Caco-2 (cell line): ENCODE measurements at places on chromosomes 4 and X.

DNA sequence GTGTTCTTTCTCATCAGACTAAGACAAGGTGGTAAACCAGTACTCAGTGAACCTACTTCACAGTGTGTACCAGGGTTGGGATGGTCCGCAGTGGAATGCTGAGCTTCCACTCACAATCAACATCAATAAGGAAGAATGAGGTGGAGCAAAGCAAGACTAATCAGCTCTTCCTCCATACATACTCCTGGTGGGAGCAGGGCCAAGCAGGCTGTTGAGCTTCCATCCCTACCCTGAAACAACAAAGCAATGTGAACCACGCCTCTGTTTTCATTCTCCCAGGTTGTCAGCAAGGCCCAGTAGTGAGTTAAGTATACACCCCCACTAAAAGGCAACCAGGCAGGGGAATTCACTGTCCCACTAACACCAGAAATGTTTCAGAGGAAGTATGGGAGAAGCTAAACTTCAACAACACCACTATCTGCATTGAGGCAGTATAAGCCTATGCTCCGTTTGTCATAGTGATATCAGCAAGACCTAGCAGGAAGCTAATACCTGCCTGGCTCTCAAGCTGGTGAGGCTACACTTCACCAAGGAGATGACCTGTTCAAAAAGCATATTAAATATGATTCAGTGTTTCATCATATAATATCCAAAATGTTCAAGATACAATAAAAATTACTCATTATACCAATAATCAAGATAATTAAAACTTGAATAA, 109.5 kb downstream of the DDX60 start:
- H3K36me3 ChIP-seq, result no peaks in the 10 kb centered on the region
- no peak for DNase-seq
- no peaks in the 10 kb centered on the region for H3K4me1 ChIP-seq
- no peaks in the 10 kb centered on the region for H3K27me3 ChIP-seq

- no peak overlapping the region for H3K4me3 ChIP-seq
- H3K27me3 ChIP-seq, result no peaks in the 10 kb centered on the region
- no peak for DNase-seq
- no peak overlapping the region for H3K27ac ChIP-seq
Measured at GRCh38 chr4:47510506-47511143, 25.6 kb downstream of the ATP10D start.

GRCh38 chr4:8306511-8307021, 37.0 kb downstream of the HTRA3 start:
- no peak for DNase-seq
- H3K4me3 ChIP-seq, result no peak overlapping the region
- no peaks in the 10 kb centered on the region for H3K36me3 ChIP-seq
- H3K4me1 ChIP-seq, result peaks cover 5% of the 10 kb centered on the region

- no peak for DNase-seq
- no peaks in the 10 kb centered on the region for H3K36me3 ChIP-seq
- H3K27me3 ChIP-seq, result no peaks in the 10 kb centered on the region
Measured at GRCh38 chr4:77820649-77821561, 1.7 kb upstream of the CNOT6L start.
